ENCODE measurements at places on chromosomes 2 and 18. TPM values are rescaled to one million over a fixed set of nuclear protein-coding genes. Genes with fewer than 3 reads are reported as not detected.

GRCh38 chr2:99404039-99404796 lies 67.0 kb downstream of the EIF5B start:
- no peak overlapping the region for H3K4me3 ChIP-seq
- H3K4me1 ChIP-seq: no peaks in the 10 kb centered on the region
- H3K36me3 ChIP-seq: peaks cover 39% of the 10 kb centered on the region
- H3K27ac ChIP-seq: no peak overlapping the region

The NCOA1 gene
- 19.3 TPM for total RNA-seq

GRCh38 chr2:227886149-227886548 lies 14.7 kb downstream of the DAW1 start:
- H3K36me3 ChIP-seq: no peaks in the 10 kb centered on the region
- no peak for DNase-seq
- no peak overlapping the region for H3K27ac ChIP-seq
- H3K4me3 ChIP-seq: no peak overlapping the region

The TMEM169 gene
- total RNA-seq: 7.3 TPM
